Ascending aorta (tissue), 2 donors: ENCODE measurements at places on chromosomes 11 and 22.
A peak's percentile ranks its signal among the peaks of the same experiment; 100 is the strongest.

GRCh38 chr11:132158696-132159095 is 788.3 kb downstream of the NTM start:
- DNase-seq, result no peak

GRCh38 chr11:103234974-103235373 is 125.7 kb downstream of the DYNC2H1 start:
- DNase-seq, result no peak

DNA sequence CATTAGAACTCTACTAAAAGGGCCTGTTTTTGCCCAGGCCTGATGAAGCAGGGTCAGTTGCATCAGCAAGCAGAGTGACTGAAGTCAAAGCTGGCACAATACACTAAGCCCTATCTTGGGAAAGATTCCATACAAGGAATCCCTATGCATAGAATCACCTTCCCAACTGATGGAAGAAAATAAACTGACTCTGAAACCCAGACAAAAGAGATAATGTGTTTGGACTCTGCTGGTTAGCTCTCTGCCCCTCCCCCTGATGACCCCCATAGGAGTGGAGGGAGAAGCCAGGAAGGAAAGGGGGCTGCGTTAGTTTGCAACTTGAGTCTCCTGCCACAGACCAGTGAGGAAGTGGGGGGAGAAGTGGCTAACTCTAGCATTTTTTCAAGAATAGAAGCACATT is 32.9 kb downstream of the GALNT18 start:
- no peak for DNase-seq

DNA sequence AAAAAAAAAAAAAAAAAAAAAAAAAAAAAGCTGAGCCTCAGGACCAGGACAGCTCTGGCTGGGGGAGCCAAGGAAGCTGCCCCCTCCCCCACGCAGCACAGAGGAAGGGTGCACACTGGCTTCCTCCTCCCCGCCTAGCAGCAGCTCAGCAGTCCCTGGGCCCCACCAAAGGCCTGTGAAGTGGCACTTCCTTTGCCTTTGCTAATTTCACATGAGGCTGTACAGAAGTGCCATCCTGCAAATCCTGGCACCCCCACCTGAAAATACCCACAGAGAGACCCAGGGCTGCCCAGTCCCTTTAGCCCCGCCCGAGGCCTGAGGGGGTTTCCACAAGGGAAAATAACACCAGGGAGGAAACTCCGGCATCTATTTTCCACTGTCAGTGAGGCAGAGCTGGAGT is 3.9 kb downstream of the RHOG start:
- no peak for DNase-seq

DNA sequence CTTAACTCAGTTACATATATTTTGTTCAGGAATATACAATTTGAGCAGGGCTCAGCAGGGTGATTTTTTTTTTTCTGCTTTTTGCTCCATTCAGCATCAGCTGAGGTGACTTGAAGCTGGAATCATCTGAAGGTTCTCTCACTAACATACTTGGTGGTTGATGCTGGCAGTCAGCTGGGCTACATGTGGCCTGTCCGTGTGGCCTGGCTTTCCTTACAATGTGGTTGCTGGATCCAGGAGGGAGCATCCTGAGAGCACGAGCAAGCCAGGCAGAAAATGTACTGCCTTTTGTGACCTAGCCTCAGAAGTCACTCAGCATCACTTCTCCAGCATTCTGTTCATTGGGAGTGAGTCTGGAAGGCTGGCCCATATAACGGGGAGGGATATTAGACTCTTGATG is 151.6 kb upstream of the E2F8 start:
- no peak for DNase-seq

- peak; percentile 4 for DNase-seq
Measured at GRCh38 chr22:42281706-42282251, 11.3 kb upstream of the TCF20 start.

GRCh38 chr11:128469220-128469619 is 118.1 kb downstream of the ETS1 start:
- no peak for DNase-seq

DNA sequence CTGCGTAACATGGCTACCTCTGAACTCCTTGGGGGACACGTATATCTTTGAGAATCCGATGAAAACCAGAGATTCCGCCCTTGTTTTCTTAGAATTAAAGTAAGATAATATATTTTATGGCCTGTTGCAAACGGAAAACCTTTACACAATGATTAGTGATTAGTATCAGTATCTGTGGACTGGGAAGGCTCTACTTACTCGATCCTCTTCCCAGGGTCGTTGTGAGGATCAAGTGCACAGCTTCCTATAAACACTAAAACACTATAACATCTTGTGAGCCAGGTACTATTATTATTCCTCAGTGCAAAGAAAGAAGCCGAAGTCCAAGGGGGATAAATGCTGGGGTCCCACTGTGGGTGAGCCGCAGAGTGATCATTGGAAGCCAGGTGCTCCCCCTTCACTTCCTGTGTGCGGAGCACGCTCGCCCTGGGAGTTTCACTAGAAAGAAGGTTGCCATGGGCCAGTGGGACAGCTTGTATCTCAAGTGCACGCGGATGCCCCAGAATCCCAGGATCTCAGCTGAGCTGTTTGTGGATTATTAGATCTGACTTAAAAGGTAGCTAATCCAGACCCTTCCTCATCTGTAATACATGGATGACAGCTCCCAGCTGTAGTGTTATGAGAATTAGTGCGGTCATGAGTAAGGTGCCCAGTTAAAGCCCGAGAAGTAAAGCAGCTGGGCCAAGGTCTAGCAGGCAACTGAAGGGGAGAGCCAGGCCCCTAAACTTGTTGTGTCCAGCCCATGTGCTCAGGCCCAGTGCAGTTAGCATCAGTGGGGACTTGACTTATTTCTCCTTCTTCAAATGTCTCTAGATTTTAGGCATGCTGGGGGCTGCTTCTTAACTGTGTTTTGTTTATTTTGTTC is 839 bp downstream of the CBY1 start:
- no peak for DNase-seq

- DNase-seq, result no peak
Measured at GRCh38 chr11:67352546-67353316, 615 bp downstream of the POLD4 start.

DNA sequence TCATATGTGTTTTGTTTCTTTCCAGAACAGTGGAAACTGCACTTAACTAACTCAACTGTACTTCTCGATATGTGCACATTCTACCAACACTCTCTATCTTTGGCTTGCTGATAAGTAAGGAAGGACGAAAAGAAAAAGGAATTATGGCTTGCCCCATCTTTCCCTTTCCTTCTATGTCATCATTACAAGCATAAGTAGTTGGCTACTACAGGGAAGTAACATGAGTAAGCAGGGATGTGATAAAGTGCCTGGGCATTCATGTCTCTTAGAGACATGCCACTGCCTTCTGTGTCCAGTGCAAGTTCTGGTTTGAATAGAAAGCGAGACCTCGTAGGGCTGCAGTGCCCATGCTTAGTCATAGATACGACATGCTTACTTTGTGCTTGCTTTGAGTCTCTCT is 342.5 kb downstream of the ETS1 start:
- no peak for DNase-seq

DNA sequence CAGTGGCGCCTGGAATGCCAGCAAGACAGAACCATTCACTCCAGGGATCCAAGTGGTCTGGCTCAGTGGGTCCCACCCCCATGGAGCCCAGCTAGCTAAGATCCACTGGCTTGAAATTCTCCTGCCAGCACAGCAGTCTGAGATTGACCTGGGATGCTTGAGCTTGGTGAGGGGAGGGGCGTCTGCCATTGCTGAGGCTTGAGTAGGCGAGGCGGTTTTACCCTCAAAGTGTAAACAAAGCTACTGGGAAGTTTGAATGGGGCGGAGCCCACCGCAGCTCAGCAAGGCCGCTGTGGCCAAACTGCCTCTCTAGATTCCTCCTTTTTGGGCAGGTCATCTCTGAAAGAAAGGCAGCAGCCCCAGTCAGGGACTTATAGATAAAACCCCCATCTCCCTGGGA is 125.7 kb upstream of the DDI1 start:
- no peak for DNase-seq

DNA sequence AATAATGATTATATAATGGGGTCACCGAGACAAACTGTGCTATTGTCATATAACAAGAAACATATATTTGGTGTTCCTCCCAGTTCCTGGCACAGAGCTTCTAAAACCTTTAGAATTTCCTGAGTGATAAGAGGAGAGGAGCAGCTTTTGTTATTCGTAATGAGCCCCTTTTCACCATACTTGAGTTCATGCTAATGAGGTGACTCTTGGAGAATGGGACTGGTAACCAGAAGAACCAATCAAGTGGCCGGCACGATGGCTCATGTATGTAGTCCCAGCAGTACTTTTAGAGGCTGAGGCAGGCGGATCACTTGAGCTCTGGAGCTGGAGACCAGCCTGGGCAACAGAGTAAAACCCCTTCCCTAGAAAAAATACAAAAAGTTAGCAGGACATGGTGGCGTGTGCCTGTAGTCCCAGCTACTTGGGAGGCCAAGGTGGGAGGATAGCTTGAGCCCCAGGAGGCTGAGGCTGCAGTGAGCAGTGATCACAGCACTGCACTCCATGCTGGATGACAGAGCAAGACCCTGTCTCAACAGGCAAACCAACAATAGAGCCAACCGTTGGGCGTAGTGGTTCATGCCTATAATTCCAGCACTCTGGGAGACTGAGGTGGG is 62.7 kb upstream of the FTH1 start:
- no peak for DNase-seq

- DNase-seq, result no peak
Measured at GRCh38 chr11:113249491-113249763, 65.0 kb upstream of the TTC12 start.

GRCh38 chr22:42788466-42788865 is 67.8 kb upstream of the A4GALT start:
- no peak for DNase-seq

DNA sequence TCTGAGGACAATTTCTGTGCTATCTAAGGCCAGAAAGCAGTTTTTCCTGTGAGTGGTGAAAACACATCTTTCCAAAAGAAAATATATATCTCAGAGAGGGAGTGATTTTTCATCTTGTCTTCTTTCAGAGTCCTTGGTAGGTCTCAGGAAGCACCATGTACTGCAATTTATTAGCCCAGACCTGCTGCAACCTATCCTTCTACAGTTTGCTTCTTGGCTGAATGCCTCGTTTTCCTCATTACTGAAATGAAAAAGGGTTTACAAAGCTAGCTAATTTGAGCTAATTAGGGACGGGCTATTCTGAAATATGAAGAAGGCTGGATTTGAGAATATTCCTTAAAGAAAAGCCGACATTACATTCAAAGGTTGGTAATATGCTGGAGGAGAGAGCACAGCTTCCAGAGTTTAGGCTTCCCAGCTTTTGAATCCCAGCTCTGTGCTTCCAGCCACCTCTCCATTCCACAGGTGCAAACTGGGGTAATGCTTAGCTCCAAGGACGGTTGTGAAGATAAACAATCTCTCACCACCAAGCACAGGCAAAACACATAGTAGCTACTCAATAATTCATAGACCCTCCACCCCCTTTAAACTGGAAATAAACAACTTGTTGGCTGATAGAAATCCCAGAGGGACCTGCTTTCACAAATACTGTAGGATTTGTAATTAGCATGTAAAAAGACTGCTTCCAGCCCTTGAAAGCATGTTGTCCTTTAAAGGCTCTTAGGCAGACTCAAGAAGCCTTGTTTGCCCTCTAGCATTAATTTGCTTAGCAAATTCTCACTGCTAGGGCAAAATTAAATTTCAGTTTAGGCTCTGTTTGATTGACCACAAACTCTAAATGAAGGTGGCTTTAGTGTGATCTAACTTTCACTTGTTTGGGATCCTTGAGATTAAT is 24.5 kb upstream of the SESN3 start:
- no peak for DNase-seq

DNA sequence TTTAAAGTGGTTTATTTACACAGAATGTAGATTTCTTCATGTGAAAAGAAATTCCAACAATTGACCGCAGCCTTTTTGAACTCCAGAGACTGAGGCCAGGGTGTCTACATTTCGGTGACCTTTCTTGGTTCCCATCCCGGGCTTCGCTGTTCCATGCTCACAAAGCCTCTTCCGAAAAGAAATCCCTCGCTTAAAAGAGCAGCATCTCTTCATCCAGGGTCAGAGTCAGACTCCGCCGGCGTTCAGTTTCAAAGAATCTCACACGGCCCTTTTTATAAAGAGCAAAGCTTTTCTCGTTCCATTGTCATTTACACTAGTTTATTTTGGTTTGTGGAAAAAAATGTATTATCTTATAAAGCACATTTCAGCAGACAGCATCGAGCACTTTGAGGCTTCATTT is 530.6 kb upstream of the B3GAT1 start:
- no peak for DNase-seq

DNA sequence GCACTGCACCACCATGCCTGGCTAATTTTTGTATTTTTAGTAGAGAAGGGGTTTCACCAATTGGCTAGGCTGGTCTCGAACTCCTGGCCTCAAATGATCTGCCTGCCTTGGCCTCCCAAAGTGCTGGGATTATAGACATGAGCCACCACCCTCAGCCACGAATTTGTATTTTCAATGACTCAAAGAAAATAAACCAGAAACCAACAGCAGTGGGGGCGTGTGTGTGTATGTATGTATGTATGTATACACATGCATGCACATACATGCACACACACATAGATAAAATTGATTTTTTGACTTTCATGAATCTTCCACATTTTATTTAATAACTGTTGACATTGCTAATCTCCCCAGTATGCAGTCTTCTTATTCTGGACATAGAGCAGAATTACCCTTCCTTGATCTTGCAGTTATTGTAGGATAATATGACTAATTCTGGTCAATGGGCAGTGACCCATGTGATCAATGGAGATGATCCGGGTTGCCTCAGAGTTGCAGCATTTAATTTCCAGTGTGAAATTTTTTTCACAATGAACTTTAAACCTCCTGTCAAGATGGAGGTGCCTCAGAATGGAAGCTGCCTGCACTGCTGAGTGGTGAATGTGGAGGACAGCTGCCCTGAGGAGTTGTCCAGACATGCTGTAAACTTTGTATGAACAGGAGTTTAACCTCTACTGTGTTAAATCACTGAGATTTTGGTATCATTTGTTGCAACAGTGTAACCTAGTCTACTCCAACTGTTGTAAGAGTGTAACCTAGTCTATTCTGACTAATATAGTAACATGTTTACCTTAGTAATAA is 12.8 kb upstream of the PTPN5 start:
- no peak for DNase-seq

DNA sequence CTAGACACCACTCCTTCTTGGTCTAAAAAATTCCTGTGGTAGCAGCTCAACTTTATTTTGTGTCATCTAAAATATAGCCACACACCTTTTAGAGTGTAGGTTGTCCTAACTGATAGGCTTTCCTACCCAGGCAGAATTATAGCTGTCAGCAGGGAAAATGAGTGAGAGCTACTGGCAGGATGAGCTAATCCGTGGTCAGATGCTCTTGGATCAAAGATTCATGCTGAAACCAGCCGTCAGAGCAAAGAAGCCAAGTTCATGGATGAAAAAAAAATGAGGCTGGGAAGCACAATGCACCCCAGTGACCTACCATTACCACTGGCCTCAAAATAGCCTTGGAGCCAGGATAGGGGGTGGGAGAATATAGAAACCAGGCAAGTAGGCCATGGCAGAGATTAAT is 113.1 kb upstream of the BLID start:
- no peak for DNase-seq

DNA sequence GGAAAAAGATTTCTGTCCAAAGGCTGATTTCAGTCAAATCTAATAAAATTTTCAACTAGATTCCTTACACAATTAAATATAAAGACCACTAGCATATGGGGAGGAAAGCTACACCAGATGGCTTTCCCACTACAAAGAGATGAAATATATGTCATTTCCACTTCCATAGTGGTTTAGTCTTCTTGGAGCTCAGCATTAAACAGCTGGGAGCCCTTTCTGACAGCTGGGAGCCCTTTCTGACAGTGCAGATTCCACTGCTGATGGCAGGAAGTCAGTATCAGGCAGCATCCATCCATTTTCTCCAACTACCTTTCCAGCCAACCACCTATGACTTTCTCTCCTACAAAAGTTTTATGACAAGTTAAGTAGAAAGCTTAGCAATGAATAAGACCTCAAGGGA is 177.9 kb downstream of the RRAS2 start:
- no peak for DNase-seq

- DNase-seq, result no peak
Measured at GRCh38 chr11:74524978-74525377, 31.5 kb upstream of the LIPT2 start.
